ENCODE measurements at places on chromosomes 16 and 17.

- DNase-seq: no peak
Measured at GRCh38 chr16:57514791-57515600, 21.4 kb downstream of the CCDC102A start.

GRCh38 chr17:8153525-8153956 is 1.3 kb upstream of the PER1 start:
- DNase-seq: no peak

DNA sequence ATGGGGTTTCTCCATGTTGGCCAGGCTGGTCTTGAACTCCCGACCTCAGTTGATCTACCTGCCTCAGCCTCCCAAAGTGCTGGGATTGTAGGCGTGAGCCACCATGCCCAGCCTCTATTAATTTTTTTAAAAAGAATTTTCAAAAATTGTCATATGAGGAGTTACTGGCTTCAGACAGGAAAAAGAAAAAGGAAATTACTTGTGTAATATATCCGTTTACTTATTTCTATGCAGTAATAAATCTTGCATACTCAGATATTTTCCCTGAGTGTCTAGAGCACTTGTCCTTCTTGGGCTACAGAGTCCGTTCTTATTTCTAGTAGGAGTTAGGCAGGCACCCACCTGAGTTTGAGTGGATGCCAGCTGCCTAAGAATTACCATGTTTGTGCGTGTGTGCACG is 85.8 kb downstream of the VMP1 start:
- no peak for DNase-seq

DNA sequence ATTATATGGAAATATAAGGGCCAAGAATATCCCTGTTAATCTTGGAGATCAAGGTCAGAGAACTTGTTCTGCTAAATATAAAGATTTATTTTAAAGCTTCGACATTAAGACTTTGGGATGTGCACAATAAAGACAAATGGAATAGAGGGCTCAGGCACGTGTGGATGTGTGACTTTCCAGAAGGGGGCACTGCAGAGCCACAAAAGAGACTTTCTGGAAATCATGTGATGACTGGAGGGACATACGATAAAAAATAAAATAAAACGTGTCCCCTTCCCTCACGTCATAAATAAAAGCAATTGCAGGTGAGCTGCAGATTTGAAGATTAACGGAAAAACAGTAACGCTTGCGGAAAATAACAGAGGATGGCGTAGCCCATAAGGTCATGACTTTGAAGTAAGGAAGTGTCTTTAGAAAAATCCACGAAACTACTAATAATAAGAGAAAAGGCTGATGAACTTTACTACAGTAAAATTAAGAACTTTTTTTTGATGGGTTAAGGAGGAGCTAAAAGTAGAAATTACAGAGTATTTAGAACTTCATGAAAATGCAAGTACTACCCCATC is 9.4 kb upstream of the ENGASE start:
- DNase-seq: peak; percentile 46

DNA sequence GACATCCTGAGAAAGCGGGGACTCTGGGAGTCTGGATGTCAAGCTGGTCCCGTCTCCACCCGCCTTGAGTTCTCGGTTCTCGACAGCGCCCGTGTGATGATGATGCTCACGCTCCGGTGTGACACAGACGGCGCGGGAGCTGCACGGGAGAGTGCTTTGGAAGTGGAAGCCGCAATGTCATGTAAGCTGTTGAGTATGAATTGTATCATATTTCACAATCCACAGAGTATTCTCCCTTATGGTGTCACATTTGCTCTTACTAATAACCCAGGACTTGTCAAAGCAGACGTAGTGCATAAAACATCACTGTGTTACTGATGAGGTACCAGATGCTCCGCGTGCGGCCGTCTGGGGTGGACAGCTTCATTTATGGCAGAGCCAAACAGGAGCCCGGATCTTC is 217.5 kb upstream of the CHMP6 start:
- DNase-seq: no peak

DNA sequence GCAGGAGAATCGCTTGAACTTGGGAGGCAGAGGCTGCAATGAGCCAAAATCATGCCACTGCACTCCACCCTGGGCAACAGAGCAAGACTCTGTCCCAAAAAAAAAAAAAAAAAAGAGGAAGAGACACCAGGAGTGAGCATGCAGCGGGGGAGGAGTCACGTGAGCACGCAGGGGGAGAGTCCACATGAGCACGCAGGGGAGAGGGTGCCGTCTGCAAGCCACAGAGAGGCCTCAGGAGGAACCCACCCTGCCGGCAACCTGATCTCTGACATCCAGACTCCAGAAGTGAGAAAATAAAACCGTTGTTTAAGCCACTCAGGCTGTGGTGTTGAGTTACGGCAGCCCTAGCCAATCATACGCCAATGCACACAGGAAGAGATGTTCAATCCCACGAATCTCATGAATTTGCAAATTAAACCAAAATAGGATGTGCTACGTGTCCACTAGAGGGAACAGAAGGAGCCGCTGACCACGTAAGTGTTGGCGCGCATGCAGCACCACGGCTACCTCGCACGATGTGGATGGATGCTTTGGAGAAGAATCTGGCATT is 42.2 kb downstream of the CCDC57 start:
- DNase-seq: no peak

GRCh38 chr16:65950211-65950610 is 416.3 kb upstream of the CDH5 start:
- DNase-seq: no peak

DNA sequence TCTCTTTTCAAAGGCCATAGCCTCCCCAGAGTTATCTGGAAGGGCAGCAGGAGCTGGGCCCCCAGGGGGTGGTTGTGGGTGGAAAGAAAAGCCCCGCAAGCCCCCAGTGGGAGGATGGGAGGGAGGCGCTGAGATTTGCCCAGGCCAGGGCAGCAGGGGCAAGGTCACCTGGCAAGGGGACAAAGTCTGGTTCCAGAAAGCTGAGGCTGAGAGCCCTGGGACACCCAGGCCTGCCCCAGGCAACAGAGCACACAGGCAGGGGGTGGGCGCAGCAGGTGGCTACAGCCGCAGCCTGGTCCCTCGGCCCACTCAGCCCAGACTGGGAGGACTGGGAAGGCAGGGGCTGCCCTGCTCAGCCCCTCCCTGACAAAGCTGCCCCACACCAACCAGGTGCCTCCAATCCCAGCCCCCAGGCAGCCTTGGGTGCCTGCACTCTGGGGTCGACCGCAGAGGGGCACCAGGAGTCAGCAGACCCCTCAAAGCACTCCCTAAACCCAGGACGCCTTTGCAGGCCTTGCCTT is 23.7 kb upstream of the GSG1L start:
- no peak for DNase-seq

DNA sequence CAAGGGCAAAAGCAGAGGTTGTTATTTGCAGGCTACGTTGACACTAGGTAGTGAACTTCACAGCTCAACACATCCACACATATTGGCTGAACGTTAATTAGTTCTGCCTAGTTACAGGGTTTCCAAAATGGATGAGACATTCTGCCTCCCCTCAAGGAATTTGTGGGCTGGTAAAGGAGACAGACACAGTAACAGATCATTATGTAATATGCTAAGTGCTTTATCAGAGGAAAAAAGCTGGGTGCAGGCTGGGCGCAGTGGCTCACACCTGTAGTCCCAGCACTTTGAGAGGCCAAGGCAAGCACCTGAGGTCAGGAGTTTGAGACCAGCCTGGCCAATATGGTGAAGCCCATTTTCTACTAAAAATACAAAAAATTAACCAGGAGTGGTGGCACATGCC is 26.2 kb downstream of the BMERB1 start:
- DNase-seq: no peak

DNA sequence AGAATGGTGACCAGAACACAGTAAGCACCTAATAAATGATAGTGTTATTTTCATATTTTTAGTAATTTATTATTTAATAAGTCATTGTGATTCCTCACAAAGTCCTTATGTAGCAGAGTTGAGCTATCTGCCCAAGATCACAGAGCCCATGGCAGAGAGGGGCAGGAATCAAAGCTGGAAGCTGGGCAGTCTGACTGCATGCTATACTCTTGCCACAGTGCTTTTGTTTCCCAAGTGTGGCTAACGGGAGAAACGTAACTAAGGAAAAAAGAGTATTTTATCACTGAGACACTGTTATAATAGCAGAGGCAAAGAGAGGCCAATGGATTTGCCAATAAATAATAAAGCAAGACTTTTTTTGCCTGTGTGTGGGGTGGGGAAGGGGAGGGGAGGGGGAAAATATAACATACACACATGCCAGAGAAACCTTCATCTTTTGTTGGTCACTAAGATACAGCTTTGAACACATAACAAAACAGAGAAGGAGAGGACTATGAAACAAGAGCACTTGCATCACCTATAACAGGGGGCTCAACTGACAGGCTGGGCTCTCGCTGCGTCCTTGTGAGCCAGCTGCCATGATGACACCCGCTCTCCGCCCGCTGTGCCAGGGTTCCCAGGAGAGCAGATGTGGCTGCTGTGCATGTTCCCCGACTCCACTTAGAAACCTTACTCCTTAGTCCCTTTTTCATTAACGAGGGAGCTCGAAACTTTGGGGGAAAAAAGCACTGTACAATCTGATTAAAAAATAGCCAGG is 10.1 kb downstream of the CSNK2A2 start:
- no peak for DNase-seq

DNA sequence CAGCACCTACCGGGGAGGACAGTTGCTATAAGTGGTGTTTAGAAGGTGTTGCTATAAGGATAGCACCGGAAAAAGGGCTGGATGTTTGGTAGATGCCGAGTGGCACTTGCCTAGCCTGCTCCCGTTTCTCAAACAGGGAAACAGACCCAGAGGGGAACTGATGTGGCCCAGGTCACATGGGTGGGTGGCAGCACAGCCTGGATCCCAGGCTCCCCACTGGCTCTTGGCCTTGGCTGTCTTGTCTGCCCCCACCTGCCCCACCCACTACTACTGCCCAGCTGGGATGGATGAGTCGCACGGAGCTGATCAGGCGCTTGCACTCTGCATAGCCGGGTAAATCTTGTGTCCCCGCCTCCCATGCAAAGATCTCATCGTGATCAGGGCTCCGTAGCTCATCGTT is 7.2 kb downstream of the SMTNL2 start:
- no peak for DNase-seq

DNA sequence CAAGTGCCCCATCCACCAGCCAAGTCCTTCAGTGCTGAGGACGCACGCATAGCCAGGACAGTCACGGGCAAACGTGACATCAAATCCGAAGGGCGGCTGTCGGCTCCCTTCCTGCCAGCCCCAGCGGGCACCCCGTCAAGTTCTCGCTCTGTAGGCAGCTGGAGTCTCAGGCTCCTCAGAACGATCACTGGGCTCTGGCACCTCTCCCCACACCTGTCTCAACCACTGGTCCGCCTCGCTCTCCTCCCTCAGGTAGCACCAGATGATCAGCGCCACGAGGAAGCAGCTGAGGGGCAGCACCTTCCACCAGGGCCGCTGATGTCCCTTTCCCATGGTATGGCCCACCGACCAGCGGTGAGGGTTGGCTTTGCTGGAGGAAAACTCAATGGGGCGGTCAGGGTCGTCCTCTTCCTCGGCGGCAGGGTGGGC is 422 bp downstream of the UQCC4 start:
- DNase-seq: no peak

GRCh38 chr16:50201787-50202186 is 48.7 kb downstream of the TENT4B start:
- DNase-seq: no peak
